ENCODE measurements at places on chromosomes 1 and 21.

DNA sequence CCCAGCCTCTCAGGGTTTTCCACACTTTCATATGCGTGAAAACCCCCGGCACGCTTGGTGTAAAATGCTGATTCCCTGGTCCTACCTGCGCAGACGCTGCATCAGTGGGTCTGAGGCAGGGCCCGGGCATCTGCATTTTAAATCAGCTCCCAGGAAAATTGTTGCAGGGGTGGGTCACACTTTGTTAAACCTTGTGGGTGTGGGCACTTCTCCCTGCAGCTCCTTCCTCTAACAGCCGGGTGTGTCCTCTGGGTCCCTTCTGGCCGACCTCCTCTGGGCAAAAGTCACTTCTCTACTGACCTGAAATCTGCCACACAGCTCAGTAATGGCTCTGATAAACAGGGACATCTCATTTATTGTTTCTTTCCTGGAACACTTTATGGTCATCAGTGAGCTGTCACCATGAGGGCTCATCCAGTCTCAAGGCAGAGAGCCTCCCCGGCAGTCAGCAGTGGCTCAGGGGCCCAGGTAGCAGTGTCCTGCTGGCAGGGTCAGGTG lies 52.8 kb upstream of the TMPRSS2 start:
- no peak for DNase-seq

DNA sequence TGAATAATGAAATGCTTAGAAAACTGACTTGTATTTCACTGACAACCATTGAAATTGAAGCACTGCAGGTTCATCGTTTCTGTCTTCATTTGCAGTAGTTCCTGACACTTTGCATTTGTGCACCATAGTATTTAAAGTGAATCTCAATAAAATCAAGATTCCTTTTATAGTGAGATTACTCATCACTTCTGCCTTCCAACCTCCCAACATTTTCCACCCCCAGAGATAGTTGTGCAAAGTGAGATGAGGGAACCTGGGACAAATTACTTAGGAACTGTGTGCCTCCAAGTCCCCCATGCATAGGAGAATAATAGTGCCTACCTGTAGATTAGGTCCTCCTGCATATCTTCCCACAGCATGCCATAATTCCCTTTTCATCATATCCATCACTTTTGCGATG lies 114.9 kb upstream of the DPT start:
- no peak for DNase-seq

DNA sequence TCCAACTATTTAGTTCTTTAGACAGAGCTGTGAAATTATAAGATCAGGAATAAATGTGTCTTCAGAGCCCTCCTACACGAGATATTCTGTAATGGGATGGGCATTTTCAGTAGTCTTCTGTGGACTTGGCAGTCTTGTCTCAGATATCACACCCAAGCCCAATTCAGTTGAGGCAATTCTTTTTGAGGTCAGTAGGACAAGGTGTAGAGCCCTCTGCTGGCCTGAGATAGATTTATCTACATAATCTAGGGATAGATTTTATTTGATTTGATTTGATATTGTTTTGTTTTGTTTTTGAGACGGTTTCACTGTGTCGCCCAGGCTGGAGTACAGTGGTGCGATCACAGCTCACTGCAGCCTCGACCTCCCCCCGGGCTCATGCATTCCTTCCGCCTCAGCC lies 77.5 kb downstream of the FMN2 start:
- peak; percentile 69 for DNase-seq

- DNase-seq, result no peak
These were observed 6.6 kb downstream of the ZBTB48 start for GRCh38 chr1:6586404-6586816.

- no peak for DNase-seq
These were observed 2029.3 kb downstream of the MRPL39 start for GRCh38 chr21:23578027-23578426.

DNA sequence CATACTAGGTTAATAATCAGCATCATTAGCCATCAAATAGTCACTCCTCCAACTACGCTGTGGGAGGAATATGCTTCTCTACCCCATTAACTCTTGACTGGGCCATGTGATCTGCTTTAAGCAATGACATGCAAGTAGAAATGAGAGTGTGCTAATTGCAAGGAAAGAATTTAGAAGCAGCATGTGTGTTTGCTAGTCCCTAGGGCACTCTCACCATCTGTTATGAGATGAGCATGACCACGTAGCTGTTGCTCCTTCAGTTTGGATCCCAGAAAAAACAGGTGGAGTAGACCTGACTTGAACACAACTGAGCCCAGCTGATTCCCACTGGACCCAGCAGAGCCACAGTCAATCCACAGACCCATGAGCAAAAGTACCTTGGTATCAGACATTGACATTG lies 19.7 kb upstream of the RGS7 start:
- DNase-seq, result no peak

DNA sequence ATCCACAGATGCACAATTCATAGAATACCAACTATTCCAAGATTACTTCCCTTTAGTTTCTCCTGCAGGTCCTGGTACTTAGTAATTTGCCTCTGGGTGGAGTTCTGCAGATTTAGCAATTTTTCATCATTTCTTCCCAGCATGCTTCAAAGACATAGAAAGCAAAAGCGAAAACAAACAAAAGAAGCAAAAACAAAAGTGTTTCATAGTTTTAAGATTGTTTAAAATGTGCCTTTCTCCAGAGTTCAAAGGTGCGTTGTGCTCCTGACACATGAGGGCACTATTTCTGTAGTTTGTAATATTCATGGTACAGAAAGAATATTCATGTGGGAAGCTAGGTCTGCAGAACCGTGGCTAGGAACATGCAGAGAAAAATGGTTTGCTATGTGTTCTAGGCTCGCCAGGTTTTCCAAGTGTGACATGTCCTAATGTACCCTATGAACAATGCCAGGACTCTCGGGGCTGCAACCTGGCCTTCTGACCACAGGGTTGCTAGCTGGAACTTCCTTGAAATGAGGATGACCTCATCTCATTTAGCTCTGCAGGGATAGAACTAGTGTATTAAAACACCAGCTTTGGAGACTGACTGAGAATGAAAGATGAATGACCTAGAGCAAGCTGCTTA lies 30.0 kb upstream of the RCSD1 start:
- DNase-seq, result peak; percentile 58

DNA sequence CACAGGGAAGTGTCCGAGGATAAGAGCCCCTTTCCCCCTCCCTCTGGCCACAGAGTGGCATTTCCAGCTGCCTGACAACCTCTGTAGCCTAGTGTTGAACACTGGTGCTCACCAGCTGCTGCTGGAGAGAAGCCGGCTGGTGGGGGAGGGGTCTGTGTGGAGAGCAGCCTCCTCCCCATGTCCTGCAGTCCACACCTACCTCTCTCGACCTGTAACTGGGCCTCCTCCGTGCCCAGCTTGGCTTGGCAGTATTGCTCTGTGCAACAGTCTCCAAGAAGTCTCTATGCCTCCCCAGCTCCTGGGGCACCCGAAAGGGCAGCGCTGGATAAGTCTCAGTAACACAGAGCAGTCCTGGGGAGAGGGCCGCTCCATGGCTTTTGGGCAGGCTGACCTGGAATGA lies 17.0 kb downstream of the PAPPA2 start:
- no peak for DNase-seq

DNA sequence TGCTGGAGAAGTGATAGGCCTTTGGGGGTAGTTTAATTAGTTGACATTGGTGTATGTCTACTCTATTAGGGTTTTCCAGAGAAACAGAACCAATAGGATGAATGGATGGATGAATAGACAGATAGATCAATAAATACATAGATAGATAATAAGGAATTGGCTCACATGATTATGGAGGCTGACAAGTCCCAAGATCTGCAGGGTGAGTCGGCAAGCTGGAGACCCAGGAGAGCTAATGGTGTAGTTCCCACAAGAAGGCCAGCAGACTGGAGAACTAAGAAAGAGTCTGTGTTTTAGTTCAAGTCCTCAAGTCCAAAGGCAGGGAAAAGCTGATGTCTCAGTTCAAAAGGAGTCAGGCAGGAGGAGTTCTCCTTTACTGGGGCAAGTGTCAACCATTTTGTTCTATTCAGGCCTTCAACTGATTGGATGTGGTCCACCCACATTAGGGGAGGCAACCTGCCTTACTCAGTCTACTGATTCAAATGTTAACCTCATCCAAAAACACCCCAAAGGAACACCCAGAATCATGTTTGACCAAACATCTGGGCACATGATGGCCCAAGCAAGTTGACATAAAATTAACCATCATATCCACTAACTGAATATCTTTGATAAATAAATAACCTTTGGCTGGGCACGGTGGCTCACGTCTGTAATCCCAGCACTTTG lies 4.5 kb upstream of the SDE2 start:
- no peak for DNase-seq

- DNase-seq, result no peak
These were observed 590.3 kb downstream of the AJAP1 start for GRCh38 chr1:5244631-5245285.

DNA sequence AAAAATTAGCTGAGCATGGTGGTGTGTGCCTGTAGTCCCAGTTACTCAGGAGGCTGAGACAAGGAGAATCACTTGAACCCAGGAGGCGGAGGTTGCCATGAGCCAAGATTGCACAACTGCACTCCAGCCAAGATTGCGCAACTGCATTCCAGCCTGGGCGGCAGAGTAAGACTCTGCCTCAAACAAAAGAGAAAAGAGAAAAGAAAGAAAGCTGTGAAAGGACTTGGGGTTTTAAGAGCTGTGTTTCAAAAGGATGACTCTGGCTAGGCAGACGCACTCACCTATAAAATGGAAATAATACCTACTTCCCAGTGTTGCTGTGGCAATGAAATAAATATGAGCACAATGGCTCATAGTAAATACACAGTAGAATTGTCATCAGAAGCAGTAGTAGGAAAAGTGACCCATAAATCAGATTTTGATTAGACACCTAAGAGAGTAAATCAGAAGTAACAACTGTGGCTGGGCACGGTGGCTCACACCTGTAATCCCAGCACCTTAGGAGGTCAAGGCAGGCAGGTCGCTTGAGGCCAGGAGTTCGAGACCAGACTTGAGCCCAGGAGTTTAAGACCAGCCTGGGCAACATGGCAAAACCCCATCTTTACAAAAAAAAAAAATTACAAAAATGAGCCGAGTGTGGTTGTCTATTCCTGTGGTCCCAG lies 45.9 kb upstream of the PUM1 start:
- DNase-seq, result peak; percentile 50

- no peak for DNase-seq
These were observed 60.7 kb downstream of the MORN1 start for GRCh38 chr1:2330519-2331199.

DNA sequence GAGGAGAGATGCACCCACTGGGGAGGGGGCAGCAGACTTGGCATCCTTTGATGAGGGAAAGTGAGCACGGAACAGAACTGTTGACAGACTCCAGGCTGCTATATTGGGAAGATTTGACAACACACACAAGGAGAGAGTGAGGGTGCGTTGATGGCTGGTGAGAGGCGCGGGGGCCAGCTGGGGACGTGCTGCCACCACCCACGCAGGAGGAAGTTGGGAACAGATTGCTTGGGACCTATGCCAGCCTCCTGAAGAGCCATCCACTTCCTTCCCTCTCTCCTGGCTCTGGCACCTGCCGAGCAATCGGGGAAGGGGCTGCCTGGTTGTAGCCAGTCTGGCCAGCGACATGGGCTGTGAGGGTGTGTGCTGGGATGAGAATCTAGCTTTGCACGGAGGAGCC lies 223.7 kb upstream of the CSF3R start:
- DNase-seq, result no peak

DNA sequence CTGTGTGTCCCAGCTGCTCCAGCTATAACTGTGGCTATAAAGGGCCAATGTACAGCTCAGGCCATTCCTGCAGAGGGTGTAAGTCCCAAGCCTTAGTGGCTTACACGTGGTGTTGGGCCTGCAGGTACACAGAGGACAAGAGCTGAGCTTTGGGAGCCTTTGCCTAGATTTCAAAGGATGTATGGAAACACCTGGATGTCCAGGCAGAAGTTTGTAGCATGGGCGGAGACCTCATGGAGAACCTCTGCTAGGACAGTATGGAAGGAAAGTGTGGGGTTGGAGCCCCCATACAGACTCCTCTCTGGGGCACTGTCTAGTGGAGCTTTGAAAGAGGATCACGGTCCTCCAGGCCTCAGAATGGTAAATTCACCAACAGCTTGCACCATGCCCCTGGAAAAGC lies 113.9 kb downstream of the RGS21 start:
- DNase-seq, result no peak

GRCh38 chr1:94542088-94542870 lies 720 bp upstream of the F3 start:
- DNase-seq, result peak; percentile 12

DNA sequence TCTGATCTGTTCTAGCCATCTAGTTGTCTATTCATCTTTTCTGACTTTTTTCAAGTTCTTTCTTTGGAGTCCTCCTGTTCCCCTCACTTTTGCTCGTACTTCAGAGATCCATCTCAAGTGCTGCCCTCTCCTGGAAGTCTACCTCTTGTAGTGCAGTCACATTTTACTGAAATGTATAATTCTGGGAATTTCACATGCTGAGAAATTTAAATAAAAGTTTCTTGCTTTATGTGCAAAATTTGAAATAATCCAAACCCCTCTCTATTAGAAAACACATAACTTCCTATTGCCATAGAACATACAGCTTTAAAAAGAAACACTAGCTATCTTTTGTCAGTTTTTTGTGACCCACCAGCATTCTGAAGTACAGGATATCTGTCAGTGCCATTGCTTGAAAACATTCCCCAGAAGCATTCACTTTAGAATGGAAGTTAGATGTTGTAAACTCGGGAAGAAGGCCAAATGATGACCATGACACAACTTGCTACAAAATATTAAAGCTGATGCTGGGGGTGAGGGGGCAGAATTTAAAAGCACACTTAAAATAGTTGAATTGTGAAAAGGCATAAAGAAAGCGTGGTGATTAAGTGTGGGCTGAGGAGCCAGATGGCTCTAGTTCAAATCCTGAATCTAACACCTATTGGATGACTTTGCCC lies 22.0 kb downstream of the RLF start:
- peak; percentile 59 for DNase-seq

GRCh38 chr1:198669023-198669698 lies 30.3 kb downstream of the PTPRC start:
- DNase-seq, result peak; percentile 88

DNA sequence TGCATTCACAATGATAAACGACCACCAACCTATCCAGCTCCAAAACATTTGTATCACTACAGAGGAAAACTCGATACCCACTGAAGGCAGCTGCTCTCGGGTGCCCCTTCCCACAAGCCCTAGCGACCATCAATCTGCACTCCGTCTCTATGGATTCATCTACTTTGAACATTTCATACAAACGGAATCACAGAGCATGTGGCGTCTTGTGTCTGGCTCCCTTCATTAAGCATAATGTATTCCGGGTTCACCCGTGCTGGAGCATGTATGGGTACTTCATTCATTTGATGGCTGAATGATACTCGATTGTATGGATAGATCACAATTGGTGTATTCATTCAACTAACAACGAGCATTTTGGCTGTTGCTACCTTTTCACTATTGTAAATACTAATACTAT lies 340.2 kb downstream of the SMYD3 start:
- DNase-seq, result no peak

GRCh38 chr1:3242408-3243260 lies 173.6 kb downstream of the PRDM16 start:
- no peak for DNase-seq

- DNase-seq, result peak; percentile 66
These were observed 86.5 kb upstream of the KCNJ15 start for GRCh38 chr21:38170283-38170682.

Data from PC-3 (cell line).